Mesangial cell (primary cell): ENCODE measurements at places on chromosomes 4 and X. TPM values are rescaled to one million over a fixed set of nuclear protein-coding genes. Genes with fewer than 3 reads are reported as not detected.

LRBA gene
- 31.8 and 49.1 TPM in 2 replicates for total RNA-seq

AREG gene
- 35.4 and 36.3 TPM in 2 replicates for total RNA-seq

GPC4 gene
- total RNA-seq = 8.5 and 15.5 TPM in 2 replicates

C4orf54 gene
- not detected in 2 replicates for total RNA-seq

TLL1 gene
- 8.0 and 10.9 TPM in 2 replicates for total RNA-seq

SULT1B1 gene
- total RNA-seq = 0.13 and 0.33 TPM in 2 replicates

SPARCL1 gene
- not detected in 2 replicates for total RNA-seq

JADE1 gene
- total RNA-seq = 26.9 and 27.5 TPM in 2 replicates

MAEA gene
- 70.0 and 77.7 TPM in 2 replicates for total RNA-seq

RIBC1 gene
- 0.33 and 2.3 TPM in 2 replicates for total RNA-seq

FBXW7 gene
- total RNA-seq = 6.2 and 6.5 TPM in 2 replicates

MAGEA10 gene
- not detected in 2 replicates for total RNA-seq

CRMP1 gene
- total RNA-seq = 1.1 and 6.6 TPM in 2 replicates

SEC24D gene
- 65.8 and 70.4 TPM in 2 replicates for total RNA-seq

PTTG2 gene
- not detected in 2 replicates for total RNA-seq

GAR1 gene
- 6.5 and 9.6 TPM in 2 replicates for total RNA-seq

XK gene
- total RNA-seq = 0.13 and 0.16 TPM in 2 replicates

TMEM35A gene
- 0.16 and 0.38 TPM in 2 replicates for total RNA-seq

DUSP9 gene
- 0.13 and 1.3 TPM in 2 replicates for total RNA-seq

CT45A2 gene
- total RNA-seq = not detected in 2 replicates

TMEM271 gene
- not detected in 2 replicates for total RNA-seq

SOWAHB gene
- total RNA-seq = 0.81 and 3.8 TPM in 2 replicates

INTU gene
- 1.5 and 2.3 TPM in 2 replicates for total RNA-seq

ARHGEF38 gene
- total RNA-seq = 0.13 TPM in 1 of 2 replicates, not detected in the other

HUWE1 gene
- total RNA-seq = 122 and 124 TPM in 2 replicates

RASGEF1B gene
- total RNA-seq = 0.65 and 3.7 TPM in 2 replicates

RAB33B gene
- total RNA-seq = 4.2 and 8.9 TPM in 2 replicates

NAA11 gene
- total RNA-seq = not detected in 2 replicates

GAGE13 gene
- not detected in 2 replicates for total RNA-seq

LRP2BP gene
- under 0.01 and 0.16 TPM in 2 replicates for total RNA-seq

HSFX4 gene
- total RNA-seq = not detected in 2 replicates

TIMM17B gene
- total RNA-seq = 76.9 and 84.4 TPM in 2 replicates

TMEM47 gene
- total RNA-seq = 8.3 and 44.9 TPM in 2 replicates

C1QTNF7 gene
- 0.13 TPM in 1 of 2 replicates, not detected in the other for total RNA-seq

CLIC2 gene
- not detected in 2 replicates for total RNA-seq

CFAP99 gene
- not detected in 2 replicates for total RNA-seq

NUDT6 gene
- 8.2 and 10.4 TPM in 2 replicates for total RNA-seq

FREM3 gene
- not detected in 2 replicates for total RNA-seq

SLITRK2 gene
- not detected in 2 replicates for total RNA-seq

BTK gene
- total RNA-seq = under 0.01 TPM in 1 of 2 replicates, not detected in the other

SHROOM3 gene
- total RNA-seq = 22.2 and 28.9 TPM in 2 replicates

KCNE5 gene
- total RNA-seq = 0.13 TPM in 1 of 2 replicates, not detected in the other

ENAM gene
- 0.89 TPM in 1 of 2 replicates, not detected in the other for total RNA-seq

VSIG4 gene
- not detected in 2 replicates for total RNA-seq

ZNF185 gene
- total RNA-seq = 12.1 and 25.1 TPM in 2 replicates
